ENCODE measurements at places on chromosomes 7 and 10.

DNA sequence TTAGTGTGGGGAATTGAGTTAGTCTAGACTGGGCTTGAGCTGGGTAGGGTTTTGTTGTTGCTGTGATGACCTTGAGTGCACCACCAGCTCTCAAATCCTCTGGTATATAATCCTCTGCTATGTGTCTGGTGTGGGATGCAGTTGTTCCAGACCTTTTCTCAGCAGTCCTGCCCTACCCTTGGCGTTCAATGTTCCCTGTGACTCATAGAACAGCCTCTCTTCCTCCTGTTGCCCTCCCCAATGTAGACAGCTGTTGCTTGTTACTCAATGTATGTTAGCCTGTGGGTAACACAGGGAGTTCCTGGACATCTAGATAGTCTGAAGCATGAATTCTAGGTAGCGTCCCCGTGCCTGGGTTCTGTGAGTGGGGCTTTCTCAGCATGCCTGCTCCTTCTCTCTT is 19.8 kb downstream of the ACBD7 start:
- no peak for DNase-seq

DNA sequence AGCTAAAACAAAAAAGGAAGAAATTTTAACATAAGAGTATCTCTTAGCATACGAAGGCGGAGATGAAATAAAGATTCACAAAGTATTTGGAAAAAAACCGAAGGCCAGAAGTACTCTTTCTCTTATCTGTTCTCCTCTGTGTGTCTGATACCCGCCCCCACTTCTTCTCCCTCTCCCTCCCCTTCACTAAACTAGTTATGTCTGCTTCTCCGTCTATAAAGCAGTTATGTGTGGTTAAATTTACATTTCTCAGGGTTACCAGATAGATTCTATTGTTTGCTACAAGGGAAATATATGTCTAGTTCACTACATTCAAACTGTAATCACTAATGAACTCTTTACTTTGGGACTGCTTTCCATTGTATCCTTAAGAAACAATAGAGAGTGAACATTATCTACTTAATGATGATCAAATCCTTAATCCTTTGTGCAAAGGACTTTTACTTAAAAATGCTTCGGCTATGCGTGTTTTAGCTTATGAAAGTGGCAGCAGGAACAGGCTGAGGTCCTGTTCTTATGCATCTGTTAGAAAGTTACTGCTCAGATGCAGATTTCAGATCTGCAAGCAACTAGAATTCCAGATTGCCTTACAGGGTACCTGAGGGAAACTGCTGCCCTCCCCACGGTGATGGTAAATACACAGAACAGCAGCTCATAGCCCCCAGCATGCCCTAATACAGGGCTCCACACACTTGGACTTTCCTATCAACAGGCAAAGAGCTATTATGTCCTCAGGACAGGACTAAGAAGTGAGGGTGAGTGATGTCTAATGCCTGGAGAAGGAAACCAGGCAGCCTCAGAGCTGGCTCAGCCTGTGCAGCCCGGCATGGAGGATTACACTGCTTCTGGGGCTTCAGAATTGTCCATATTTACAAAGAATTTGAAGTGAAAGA is 273.3 kb downstream of the FZD1 start:
- no peak for DNase-seq

- DNase-seq, result no peak
Observed at GRCh38 chr10:88926566-88927415, 25.8 kb downstream of the ACTA2 start.

DNA sequence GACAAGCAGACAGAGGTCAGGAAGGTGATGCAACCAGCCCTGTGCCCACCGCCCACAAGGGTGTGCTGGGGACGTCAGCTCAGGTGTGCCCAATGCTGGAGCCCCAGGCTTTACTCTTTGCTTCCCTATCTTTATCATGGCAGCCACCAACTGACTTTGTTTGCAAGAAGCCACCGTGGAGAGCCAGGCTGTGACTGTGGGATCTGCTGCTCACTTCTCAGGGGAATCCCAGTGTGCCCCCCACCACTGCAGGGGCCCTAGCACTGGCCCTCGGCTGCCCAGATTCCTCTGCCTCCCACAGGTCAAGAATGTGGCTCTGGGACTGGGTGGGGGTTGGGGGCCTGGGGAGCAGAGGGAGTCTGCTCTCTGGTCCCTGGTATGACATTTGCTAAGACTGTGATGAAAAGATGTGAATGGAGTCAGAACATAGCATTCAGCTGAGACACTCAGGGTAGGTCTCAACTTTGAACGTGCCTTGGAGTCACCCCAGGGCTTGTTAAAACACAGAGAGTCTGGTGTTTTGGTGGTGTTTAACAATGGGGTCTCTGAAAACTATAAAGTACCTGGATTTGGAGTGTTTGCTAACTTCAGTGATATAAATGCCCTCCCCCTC is 47.3 kb downstream of the ARHGAP22 start:
- no peak for DNase-seq

DNA sequence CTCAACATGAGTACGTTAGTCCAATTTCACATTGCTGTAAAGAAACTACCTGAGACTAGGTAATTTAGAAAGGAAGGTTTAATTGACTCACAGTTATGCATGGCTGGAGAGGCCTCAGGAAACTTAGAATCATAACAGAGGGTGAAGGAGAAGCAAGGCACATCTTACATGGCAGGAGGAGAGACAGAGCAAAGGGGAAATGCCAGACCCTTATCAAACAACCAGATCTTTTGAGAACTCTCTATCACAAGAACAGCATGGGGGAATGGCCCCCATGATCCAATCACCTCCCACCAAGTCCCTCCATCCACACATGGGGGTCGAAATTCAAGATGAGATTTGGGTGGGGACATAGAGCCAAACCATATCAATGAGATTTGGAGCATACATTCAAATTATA is 34.6 kb upstream of the PDSS1 start:
- DNase-seq, result no peak

- DNase-seq, result peak; percentile 73
Observed at GRCh38 chr7:73718905-73719805, at the start of gene STX1A. Gene STX1A (minus strand): TSS chr7:73719669. CDS start chr7:73719631, 38 bp downstream.

DNA sequence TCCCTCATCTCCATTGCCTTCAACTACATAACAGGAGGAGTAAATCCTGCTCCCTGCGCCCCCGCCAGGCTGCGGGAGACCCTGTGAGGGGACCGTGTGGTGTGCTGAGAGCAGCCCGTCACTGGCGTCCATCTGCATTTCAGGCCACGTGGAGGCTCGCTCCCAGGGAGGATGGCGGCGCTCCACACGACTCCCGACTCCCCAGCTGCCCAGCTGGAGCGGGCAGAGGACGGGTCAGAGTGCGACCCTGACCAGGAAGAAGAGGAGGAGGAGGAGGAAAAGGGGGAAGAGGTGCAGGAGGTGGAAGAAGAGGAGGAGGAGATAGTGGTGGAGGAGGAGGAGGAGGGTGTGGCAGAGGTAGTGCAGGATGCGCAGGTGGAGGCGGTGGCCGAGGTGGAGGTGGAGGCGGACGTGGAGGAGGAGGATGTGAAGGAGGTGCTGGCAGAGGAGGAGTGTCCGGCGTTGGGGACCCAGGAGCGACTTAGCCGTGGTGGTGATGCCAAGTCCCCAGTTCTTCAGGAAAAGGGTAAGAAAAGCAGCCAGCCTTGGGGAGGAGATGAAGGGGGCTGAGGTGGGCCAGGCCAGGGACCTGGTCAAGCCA is 5.2 kb downstream of the ZNF316 start:
- DNase-seq, result no peak

DNA sequence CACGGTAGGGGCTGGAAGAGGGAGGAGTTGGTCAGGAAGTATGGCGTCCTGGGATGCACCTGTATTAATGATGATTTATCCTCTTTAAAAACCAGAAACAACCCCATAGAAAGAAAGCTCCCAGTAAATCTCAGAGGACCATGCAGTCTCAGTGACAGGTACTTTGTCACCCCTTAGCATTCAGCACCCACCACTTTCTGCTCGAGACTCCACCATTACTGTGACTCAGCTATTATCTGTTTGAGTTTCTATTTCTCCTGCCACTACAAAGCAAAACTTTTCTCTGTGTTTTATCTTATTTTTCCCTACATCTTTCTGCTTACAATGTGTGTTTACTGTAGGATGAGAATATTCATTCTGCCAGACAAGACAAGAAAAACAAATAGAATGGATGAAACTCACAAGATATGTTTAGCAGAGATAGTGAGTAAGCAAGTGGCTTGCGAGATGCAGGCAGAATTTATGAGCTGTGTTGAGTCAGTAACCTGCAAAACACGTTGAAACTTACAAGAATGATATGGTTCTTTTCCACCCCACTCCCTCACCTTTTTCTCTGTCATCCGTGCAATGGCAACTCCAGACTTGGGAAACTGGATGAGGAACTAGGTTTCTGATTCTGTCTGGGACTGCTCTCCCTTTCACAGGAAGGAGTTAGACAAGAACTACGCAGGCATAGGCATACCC is 127.1 kb downstream of the AOAH start:
- no peak for DNase-seq

DNA sequence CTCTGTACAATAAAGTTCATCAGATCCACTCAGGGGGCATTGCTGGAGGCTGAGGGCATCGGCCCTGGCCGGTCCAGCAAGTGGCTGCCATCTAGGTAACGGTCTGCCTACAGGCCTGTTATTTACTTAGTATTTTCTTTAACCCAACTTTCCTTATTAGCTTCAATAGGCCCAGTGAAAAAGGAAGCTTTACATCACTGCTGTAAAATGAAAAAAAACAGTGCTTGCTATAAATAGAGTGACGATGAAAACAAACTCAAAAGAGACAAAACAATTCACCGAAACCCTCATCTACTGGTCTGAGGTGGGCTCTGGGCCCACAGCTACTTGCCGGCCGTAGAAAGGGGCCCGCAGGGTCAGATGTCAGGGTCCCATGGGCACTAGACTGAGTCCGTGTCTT is 192.5 kb downstream of the ELFN1 start:
- DNase-seq, result no peak

Measured in activated CD4-positive, alpha-beta T cell treated with anti-CD3 and anti-CD28 coated beads, Interleukin-2, amount 50 U/mL, for 16 hours (primary cell).